ENCODE measurements at places on chromosomes 6 and 20.

- DNase-seq = no peak
These were observed 51.3 kb upstream of the NRN1 start for GRCh38 chr6:6058054-6058444.

GRCh38 chr6:126063512-126064146 lies 77.3 kb downstream of the TRMT11 start:
- no peak for DNase-seq

- DNase-seq = no peak
These were observed 13.4 kb upstream of the LY86 start for GRCh38 chr6:6575143-6575542.

DNA sequence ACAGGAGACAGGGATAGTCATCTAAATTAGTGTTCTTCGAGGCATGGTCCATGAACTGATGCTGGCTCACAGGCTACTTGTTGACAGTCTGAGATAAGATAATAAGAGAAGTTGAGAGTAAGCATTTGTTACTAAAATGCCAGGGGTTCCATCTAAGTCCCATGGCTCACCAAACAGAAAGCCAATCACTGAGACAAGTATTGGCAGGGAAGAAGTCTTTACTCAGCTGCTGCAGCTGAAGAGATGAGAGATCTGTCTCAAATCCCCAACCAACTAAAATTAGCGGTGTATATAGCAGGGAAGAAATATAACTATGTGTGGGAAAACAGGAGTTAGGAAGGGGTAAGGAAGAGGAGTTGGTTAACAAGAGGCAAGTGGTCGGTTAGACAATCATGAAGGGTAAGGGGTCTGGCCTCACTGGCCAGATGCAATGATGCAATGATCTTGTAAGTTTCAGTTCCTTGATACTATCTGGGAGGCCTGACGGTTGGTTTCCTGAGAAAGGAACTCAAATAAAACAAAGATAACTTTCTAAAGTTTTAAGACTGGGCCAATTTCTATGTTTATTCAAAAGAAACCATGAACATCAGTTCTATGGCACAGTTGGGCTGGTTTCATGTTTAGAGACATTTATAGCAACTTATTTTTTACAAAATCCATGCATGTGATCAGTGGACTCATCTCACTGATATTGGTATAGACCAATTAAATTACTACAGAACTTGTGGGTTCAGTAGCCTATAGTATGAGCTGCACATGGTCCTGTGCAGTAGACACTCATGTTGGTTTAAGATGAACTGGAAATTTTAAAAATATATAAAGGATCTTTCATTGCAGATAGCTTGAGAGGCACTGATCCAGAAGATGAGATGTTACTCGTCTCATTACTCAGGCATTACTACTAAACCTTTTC lies 9.9 kb upstream of the HEBP2 start:
- no peak for DNase-seq

- DNase-seq = no peak
These were observed 42.6 kb upstream of the IRF4 start for GRCh38 chr6:348860-349396.

GRCh38 chr6:168029459-168030217 lies 32.2 kb downstream of the KIF25 start:
- DNase-seq = no peak

GRCh38 chr20:48492715-48493070 lies 335.1 kb downstream of the PREX1 start:
- DNase-seq = no peak

- DNase-seq = no peak
These were observed 312.6 kb downstream of the CLIC5 start for GRCh38 chr6:45702849-45703739.

GRCh38 chr6:170187669-170188566 lies 103.0 kb downstream of the DLL1 start:
- DNase-seq = no peak

DNA sequence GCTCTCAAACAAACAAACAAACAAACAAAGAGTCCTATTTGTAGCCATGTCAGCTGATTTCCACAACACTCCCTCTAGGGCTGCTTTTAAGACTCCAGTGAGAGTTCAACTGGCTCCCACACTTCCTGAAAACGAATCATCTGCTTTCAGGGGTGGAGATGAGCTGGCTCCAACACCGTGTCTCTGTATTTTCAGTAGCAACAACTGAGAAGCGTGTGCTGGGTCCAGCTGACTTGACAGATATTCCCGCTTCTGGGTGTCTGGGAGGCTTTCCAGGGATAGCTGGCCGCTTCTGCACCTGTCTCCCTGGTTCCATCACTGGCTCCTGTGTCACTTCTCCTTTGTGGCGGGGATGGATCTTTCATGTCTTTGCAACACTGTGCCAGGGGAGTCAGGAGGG lies 272.5 kb upstream of the SOX4 start:
- DNase-seq = no peak

DNA sequence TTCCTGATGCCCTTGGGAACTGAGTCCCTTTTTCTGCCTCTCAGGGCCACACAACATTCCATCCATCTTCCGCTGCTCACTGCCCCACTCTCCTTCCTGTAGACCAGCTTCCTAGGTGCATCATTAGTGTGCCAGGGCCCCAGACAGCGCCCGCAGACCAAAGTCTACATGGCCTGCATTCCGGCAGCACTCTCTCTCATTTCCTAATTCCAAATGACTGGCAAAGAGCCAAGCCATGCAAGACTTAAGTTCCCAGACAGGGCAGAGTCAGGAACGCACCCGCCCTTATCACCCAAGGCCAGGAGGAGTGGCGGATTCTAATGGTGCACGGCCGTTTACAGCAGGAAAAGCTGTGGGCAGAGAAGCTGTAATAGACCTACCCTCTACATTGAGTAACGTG lies 159.8 kb upstream of the ARID1B start:
- DNase-seq = no peak

GRCh38 chr6:116349216-116349615 lies 21.5 kb upstream of the DSE start:
- DNase-seq = no peak

GRCh38 chr6:7114744-7115458 lies 7.1 kb downstream of the RREB1 start:
- DNase-seq = no peak

- no peak for DNase-seq
These were observed 351.4 kb upstream of the CDH4 start for GRCh38 chr20:60900618-60901017.

DNA sequence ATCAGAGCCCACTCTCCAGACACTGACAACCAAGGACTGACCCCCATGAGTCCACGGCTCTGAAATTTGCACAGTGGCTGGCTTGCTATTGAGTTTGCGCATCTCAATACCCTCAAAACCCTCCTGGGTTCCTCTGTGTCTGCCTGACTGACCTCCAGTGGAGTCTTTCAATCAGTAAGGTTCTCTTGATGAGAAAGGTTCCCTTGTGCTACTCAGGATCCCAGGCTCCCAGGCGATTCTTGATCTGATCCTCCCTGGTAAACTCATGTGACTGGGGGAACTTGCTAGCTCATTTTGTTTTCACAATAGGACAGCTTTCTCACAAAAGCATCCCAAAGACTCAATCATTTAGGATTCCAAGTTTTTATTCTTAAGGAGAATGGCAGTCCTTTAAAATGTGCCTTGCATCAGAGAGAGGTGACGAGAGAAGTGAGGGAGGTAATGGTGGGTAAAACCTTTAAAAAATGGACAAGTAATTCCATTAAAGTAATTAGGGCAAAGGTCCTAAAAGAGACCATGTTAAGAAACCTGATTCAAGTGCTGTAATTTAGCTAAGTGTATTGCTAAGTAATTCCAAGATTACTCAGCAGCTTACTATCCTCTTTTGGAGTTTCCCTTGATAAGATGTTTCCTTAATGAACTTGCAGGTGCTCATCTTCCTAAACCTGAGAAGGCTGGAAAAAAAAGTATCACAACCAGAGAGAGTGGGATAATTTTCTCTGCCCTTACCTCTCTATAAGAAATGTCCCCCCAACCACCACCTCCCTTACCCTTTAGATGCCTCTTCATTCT lies 304.7 kb upstream of the SGK1 start:
- no peak for DNase-seq

DNA sequence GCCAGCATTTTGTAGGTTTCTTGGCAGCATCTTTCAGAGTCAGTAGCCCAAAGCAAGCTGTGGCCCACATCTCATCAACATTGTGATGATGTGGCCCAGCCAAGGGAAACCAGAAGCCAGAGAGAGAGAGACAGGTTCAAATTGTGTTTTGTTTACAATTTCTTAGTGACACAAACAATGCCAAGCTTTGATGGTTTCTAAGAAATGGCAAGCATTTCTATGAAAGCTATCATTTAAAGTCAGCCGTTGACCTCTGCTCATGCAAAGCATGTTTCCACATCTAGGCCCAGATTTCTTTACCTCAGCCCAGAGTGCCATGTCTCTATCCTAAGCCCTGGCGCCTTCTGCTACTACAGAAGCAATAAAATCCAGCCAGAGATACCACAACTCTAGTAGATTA lies 32.9 kb downstream of the GCM1 start:
- no peak for DNase-seq

DNA sequence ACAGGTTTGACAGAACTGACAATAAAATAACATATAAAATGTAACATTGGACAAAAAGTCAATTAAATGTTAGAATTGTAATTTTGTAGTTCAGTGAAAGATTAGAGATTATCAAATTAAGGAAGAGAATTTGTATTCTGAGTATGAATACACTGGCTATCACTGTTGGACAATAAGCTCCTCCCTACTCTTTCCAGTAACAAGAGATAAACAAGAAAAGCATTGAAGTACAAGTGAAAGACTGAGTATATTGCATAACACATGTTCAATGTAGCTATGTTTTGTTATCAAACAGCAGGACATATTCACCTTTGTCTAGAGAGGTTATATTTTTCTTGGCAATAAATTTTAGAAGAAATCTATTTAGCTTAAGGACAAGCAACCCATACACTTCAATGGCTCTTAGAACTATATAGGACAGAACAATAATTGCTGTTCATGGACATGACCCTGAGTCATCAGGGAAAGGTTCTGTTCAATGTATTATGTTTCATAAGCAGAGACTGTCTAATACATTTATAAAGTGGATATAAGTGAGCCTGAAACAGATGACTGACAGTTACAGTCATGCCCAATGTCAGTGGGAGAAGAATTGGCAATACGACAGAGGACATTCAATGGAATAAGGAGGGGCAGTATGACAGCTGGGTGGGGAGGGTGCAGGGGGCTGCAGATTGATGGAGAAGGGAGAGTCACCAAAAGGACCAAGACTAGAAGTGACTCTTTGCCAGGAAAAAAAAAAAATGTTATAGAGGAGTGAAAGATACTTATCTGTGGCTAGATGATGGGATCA lies 520.4 kb downstream of the FRK start:
- no peak for DNase-seq

DNA sequence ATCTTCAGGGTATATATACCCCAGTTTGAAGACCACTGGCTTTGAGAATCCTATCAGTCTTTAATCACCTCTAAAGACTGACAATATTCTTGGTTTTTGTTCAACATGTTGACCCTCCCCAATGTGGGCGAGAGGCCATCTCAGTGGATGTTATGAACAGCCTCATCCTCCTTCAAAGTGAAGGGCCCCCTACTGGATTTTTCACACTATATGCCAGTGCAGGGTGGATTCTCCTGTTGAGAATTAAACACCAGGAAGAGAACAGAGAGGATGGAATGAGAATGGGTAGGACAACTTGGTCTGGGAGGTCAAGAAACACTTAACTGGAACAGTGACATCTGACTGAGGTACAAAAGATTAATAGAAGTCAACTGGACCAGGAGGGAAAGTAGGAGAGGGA lies 327.1 kb downstream of the MAFB start:
- DNase-seq = no peak

GRCh38 chr6:167350275-167350696 lies 25.4 kb downstream of the TTLL2 start:
- no peak for DNase-seq

- DNase-seq = no peak
These were observed 12.1 kb upstream of the TSPYL1 start for GRCh38 chr6:116291701-116292396.

- no peak for DNase-seq
These were observed 10.7 kb upstream of the LAMP5 start for GRCh38 chr20:9503526-9504245.

GRCh38 chr6:4608361-4609115 lies 167.7 kb upstream of the CDYL start:
- DNase-seq = no peak

- no peak for DNase-seq
These were observed 42.9 kb upstream of the FANCE start for GRCh38 chr6:35409245-35409644.

DNA sequence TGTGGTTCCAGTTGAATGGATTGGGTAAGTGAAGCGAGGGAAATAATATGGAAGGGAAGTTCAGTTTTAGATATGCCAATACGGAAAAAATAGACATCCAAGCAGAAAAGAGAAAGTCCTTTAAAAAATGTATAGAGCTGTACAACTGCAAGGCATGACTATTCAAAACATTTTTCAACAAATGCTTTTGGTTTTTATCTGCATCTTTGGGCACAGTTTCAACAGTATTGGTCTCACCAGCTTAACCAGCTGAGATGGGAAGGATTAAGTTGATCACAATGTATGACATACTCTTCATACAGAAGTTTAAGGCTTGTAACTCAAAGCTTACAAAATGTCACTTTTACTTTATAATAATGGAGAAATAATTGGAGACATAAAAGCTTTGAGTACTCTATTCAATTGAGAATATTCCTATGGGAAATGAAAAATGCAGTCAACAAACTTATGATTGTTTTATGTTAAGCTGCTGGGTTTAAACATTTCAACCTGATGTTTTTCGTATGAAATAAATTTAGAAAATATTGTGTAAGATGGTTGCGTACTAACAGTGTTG lies 16.3 kb upstream of the UTRN start:
- no peak for DNase-seq

DNA sequence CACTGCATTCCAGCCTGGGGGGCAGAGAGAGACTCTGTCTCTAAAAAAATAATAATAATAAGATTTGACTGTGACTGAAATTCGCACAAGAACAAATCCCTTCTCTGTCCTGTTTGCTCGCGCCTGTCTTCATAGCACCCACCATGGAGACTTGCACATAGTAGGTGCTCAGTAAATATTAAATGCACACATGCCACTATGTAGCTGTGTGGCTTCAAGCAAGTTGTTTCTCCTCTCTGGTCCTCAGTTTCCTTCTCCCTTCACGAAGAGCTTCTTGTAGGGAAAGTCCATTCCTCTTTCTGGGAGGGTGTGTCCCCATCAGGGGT lies 15.4 kb upstream of the PTGIS start:
- no peak for DNase-seq

GRCh38 chr20:45925821-45926506 lies 8.5 kb upstream of the PCIF1 start:
- no peak for DNase-seq

DNA sequence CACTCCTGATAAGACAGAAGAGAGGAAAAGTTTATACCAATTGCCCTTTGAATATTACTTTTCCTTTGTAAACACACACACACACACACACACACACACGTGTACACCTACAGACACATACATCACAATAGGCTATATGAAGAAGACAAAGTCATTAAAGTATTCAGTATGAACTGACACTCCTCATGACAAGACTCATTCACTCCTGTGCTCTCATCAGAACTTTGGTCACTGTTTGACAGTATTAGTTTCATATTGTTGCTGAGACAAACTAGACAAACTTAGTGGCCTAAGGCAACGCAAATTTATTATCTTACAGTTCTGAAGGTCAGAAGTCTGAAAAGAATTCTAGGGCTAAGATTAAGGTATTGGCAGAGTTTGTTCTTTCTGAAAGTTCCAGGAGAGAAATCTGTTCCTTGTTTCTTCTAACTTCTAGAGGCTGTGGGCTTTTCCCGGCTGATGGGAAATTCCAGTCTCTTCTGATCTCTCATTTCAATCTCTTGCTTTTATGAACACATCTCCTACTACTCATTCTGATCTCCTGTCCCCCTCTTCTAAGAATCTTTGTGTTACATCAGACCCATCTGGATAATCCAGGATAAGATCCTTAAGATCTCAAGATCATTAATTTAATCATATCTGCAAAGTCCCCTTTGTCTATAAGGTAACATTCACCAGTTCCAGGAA lies 171.3 kb downstream of the HACE1 start:
- no peak for DNase-seq
